CD4-positive, alpha-beta T cell treated with Interleukin-4 for 1 hour (primary cell): ENCODE measurements at places on chromosomes 6 and 20.

DNA sequence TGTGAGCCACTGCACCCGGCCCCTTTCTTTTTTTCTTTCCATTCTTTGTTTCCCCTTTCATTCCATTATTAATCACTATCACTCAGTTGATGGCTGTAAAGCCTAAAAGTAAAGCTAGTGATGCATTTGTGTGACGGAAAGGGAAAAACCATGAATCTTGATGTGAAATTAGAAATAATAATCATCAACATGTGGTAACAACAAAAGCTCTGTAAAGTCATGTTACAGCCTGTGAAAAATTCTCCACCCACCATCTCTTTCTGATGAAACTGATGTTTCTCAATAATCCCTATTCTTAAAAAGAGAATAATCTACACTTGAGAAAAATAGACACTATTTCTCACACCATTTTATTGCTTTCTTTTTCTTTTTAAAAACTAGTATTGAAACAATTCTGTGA, 80.0 kb downstream of the CRYBG1 start:
- DNase-seq: no peak

DNA sequence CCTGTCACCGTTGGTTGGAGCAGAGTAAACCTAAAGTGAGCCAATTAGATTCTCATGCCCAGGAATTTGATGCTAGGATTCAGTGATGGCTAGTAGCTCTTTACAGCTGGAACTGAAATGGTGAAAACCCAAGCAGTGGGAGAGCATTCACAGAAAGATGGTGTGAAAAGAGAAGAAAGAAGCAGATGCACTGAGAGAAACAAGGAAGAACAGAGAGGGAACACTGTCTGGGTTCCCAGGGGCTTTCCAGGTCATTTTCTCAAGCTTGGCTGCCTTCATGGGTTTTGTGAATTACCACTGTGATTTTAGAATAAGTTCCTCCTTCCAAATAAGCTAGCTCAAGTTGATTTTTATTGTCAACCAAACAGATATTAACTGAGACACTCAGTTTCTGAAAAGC, 104.1 kb upstream of the AKIRIN2 start:
- DNase-seq: no peak

- DNase-seq: no peak
Measured at GRCh38 chr6:31336896-31337496, 20.0 kb downstream of the HLA-B start.

GRCh38 chr6:53811082-53811481, 16.3 kb downstream of the LRRC1 start:
- DNase-seq: no peak
